ENCODE measurements at places on chromosomes 1 and 21.

DNA sequence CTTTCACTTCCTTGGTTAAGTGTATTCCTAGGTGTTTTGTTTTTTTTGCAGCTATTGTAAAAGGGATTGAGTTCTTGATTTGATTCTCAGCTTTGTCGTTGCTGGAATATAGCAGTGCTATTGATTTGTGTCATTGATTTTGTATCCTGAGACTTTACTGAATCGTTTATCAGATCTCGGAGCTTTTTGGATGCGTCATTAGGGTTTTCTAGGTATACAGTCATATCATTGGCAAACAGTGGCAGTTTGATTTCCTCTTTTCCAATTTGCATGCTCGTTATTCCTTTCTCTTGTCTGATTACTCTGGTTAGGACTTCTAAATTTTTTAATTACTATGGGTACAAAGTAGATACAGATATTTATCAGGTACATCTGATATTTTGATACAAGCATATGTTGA lies 75.4 kb downstream of the SLC35A3 start:
- peaks cover 63% of the 10 kb centered on the region for H3K36me3 ChIP-seq
- no peak for DNase-seq
- H3K4me3 ChIP-seq: no peak overlapping the region
- no peaks in the 10 kb centered on the region for H3K27me3 ChIP-seq
- H3K27ac ChIP-seq: no peak overlapping the region

DNA sequence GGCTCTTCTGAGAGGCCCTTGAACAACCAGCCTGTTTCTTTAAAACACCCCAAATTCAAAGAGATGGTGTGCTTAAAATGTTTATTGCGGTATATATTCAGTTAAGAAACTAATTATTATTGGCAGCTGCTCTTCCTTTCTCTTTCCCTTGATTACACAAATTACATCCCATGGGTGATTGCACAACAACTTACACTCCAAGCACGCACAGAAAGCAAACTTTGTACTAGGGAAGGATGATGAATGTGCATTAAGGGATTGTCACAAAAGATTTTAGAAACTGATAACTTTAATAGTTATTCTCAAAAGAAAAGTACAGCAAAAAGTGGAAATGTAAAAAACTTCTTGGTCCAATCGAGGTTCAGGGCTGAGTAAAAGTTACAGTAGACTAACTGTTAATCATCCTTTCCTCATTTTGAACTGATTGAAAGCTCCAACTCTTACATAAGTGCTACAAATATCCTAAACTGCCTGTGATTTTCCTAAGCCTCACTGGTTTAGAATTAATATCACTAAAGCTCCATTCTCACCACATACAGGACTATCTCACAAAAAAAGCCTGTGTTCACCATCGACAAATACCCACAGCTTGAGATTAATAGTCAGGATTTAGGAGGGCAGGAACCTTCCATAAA lies 153.4 kb downstream of the TTLL7 start:
- no peaks in the 10 kb centered on the region for H3K27me3 ChIP-seq
- peaks cover 12% of the 10 kb centered on the region for H3K4me1 ChIP-seq
- DNase-seq: no peak

GRCh38 chr1:9284061-9284460 lies 8.6 kb upstream of the SPSB1 start:
- peaks cover 33% of the 10 kb centered on the region for H3K36me3 ChIP-seq
- DNase-seq: no peak
- peak overlapping the region; percentile 68 for H3K27ac ChIP-seq
- H3K4me1 ChIP-seq: peaks cover 49% of the 10 kb centered on the region

GRCh38 chr1:19461220-19461554 lies 24.2 kb downstream of the CAPZB start:
- H3K4me1 ChIP-seq: peaks cover 77% of the 10 kb centered on the region
- no peaks in the 10 kb centered on the region for H3K27me3 ChIP-seq
- no peak for DNase-seq

DNA sequence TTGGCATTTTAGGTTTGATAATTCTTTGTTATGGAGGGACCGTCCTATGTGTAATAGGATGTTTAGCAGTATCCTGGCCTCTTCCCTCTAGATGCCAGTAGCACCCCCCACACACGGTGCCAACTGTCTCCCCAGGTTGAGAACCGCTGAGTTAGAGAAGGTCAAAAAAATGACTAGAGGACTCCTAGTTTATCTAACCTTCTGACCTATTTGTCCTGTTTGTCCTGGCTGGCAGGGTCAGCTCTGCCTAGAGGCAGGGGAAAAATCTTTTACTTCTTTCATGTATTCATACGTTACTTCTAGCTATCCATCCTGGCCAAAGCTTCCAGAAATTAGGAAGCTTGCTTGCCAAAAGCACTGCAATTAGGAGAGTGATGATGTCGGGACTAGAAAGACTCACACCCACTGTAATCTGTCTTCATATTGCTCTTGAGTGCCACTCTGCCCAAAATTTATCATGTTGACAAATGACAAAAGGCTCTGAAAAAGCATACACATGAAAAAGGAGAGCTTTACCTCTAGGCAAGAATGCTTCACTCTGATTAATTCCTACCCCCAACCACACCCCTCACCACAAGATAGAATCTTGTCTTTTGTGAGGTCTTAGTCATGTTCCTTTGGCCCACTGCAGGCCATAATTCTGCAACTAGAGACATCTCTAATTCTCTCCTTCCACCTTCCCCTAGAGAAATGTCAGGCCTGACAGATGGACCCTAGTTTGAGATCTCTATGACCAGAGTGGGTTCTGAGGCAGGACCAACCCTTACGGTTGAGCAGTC lies 14.4 kb upstream of the AKR1A1 start:
- H3K27ac ChIP-seq: peak overlapping the region; percentile 71
- H3K36me3 ChIP-seq: no peaks in the 10 kb centered on the region
- peaks cover 22% of the 10 kb centered on the region for H3K4me1 ChIP-seq
- H3K4me3 ChIP-seq: no peak overlapping the region

DNA sequence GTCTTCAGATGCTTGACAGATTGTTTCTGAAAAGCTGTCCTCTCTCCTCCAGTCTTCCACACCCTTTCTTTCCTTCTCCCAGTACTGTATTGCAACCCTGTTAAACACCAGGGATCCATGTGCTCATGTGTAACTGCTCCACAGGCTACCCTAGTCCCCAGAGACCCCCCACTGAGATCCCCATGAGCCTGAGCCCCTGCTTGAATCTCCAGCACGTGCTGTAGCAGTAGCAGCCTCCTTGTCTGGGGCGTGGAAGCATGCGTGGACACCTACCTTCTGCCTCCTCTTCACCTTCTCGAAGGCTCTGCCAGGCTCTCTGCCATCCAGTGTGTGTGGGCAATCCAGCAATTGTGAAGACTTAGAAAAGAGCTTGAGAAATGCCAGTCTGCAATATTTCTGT lies 25.2 kb downstream of the GPR137B start:
- peaks cover 8% of the 10 kb centered on the region for H3K36me3 ChIP-seq
- no peak for DNase-seq
- peaks cover 5% of the 10 kb centered on the region for H3K4me1 ChIP-seq
- H3K4me3 ChIP-seq: no peak overlapping the region
- H3K27me3 ChIP-seq: no peaks in the 10 kb centered on the region

DNA sequence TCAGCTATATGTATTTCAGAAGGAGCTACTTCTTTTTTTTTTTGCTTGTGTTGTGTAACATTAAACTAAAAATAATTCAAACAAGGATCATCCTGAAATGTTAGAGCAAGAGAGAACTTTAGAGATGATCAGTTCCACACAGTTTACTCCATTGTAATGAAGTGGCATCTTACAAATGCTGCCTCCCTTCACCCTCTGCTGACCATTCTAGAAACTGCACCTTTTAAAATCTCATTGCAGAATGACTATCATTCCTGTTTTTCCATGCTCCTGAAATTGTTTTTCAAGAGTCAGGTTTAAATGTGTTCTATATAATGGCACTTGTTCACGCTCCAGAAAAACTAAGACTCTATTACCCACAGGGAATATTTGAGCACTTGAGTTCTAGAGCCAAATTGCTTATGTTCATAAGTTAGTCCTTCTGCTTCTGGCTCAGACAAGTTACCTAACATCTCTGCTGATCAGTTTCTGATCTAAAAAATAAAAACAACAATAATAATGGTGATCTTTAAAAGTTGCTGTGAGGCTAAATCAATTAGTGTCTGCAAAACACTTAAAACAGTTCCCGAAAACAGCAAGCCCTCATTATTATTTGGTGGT lies 21.5 kb upstream of the SLC44A5 start:
- no peaks in the 10 kb centered on the region for H3K4me1 ChIP-seq
- no peaks in the 10 kb centered on the region for H3K27me3 ChIP-seq
- DNase-seq: no peak
- no peak overlapping the region for H3K27ac ChIP-seq

- H3K27me3 ChIP-seq: no peaks in the 10 kb centered on the region
- H3K4me1 ChIP-seq: peaks cover 3% of the 10 kb centered on the region
- peaks cover 55% of the 10 kb centered on the region for H3K36me3 ChIP-seq
- H3K4me3 ChIP-seq: no peak overlapping the region
- H3K27ac ChIP-seq: no peak overlapping the region
- DNase-seq: no peak
Observed at GRCh38 chr1:233180641-233181364, 114.7 kb downstream of the PCNX2 start.

DNA sequence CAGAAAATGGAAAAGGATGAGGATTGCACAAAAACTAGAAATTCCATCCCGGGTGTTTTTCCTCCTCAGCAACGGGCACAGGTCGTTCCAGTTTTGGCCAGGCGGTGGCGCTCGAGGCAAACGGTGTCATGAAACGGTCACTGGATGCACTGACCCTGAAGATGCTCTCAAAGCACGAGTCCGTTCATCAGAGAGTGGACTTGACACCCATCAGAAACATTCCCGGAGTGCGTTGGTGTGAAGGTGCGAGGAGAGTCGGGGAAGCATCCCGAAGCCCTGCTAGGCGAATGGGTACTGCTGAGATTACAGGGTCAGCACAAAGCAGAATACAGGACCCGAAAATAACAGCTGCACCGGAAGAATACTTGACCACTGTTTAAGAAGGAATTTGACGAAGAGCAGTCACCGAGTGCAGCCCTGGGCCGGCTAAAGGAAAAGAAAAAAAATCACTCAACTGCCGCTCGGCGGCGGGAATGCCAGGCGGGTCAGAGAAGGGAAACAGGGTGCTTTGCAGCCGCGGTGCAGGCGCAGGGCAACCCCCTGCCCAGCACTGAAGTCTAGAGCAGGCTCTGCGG lies 71.7 kb upstream of the ETS2 start:
- H3K36me3 ChIP-seq: no peaks in the 10 kb centered on the region
- no peak overlapping the region for H3K27ac ChIP-seq
- peak overlapping the region; percentile 74 for H3K4me3 ChIP-seq
- peak; percentile 48 for DNase-seq

- peak overlapping the region; percentile 96 for H3K27ac ChIP-seq
- peak; percentile 87 for DNase-seq
- no peaks in the 10 kb centered on the region for H3K27me3 ChIP-seq
Observed at GRCh38 chr1:26833432-26834405, 7.2 kb downstream of the ZDHHC18 start.

- H3K4me1 ChIP-seq: no peaks in the 10 kb centered on the region
- no peak for DNase-seq
- no peaks in the 10 kb centered on the region for H3K27me3 ChIP-seq
- no peak overlapping the region for H3K27ac ChIP-seq
- no peaks in the 10 kb centered on the region for H3K36me3 ChIP-seq
Observed at GRCh38 chr21:44463724-44464123, 8.4 kb downstream of the LRRC3 start.

DNA sequence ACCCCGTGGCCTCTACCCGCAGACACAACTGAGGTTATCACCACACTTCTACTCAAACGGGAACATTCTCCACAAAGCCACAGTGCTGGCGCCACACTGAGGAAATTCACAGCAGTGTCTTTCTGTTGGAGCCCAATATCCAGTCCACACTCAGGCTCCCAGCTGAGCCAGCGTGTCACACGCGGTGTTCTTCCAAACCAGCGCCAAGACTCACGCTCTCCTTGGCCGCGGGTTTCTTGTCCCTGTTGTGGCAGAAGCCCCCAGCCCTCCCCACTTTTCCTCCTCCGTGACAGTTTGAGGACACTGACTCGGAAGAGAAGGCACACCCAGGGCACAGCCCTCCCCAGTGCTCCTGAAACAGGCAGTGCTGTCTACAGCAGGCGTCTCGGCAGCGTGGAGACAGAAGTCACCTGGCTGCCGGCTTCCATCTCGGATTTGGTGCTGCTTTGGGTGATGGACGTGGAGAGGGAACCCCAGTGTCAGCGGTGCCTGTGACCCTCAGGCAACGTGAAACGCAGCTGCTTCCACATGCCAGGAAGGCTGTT lies 35.4 kb upstream of the AGPAT3 start:
- H3K4me3 ChIP-seq: no peak overlapping the region
- H3K27me3 ChIP-seq: peaks cover 10% of the 10 kb centered on the region
- H3K36me3 ChIP-seq: no peaks in the 10 kb centered on the region

DNA sequence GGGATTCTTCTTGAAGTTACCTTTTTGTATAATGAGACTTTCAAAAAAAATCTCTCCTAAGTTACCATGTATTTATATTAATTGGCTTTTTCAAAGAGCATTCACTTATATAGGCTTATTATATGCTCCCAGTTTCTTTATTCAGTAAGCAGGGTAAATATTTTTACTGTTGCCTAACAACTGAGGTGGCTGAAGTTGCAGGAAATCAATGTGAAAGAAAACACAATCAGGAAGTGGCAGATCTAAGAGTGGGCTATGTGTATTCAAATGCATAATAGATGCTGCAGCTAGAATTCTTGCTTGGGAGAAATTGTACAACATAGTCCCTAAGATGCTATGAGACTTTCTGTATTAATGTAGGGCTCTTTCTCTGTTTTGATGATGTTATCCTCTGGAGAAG lies 606.9 kb downstream of the NUF2 start:
- no peaks in the 10 kb centered on the region for H3K4me1 ChIP-seq
- H3K27ac ChIP-seq: no peak overlapping the region
- no peak overlapping the region for H3K4me3 ChIP-seq
- H3K27me3 ChIP-seq: no peaks in the 10 kb centered on the region

DNA sequence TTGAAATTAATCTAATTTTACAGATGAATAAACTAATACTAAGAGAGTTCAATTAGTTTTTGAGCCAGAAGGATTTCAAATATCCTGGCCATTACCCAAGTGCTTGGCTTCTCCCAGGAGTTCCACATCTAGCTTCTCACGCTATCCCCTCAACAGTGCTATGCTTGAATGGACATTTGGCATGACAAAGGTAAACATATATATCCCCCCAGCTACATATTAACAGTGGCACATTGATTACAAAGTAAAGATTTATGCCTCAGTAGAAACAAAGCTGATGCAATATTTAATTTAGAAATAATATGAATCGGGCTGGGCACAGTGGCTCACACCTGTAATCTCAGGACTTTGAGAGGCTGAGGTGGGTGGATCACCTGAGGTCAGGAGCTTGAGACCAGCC lies 434.6 kb upstream of the PRMT6 start:
- H3K36me3 ChIP-seq: no peaks in the 10 kb centered on the region
- no peak for DNase-seq
- H3K27me3 ChIP-seq: no peaks in the 10 kb centered on the region
- H3K4me3 ChIP-seq: no peak overlapping the region
- no peaks in the 10 kb centered on the region for H3K4me1 ChIP-seq

- H3K4me1 ChIP-seq: peaks cover 4% of the 10 kb centered on the region
- H3K27me3 ChIP-seq: no peaks in the 10 kb centered on the region
- H3K27ac ChIP-seq: no peak overlapping the region
- H3K4me3 ChIP-seq: no peak overlapping the region
- no peaks in the 10 kb centered on the region for H3K36me3 ChIP-seq
Observed at GRCh38 chr1:248691567-248692155, 10.9 kb downstream of the OR14I1 start.

GRCh38 chr1:234745844-234746797 lies 136.1 kb upstream of the IRF2BP2 start:
- DNase-seq: no peak
- H3K27ac ChIP-seq: no peak overlapping the region
- peaks cover 3% of the 10 kb centered on the region for H3K27me3 ChIP-seq
- H3K4me1 ChIP-seq: peaks cover 6% of the 10 kb centered on the region
